ENCODE measurements at places on chromosomes 5 and 9.

DNA sequence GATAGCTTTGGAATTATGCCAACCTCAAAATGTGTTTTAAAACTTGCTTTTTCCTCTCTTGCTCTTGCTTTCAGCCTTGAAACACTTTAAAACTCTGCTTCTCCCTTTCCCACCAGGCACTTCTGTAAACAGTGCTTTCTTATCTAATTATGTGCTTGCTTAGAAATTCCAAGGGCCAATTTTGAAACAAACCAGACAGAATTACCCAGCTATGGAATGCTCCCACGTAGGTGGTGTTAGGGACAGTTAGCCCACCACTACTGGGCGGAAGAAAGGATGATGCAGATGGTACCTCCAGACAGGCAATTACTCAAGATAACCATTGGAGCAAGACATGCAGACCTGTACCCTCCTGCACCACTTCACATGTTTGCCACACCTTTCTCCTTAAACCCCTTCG is 523.0 kb upstream of the PTPRD start:
- DNase-seq: no peak

- no peak for DNase-seq
These were observed 645.2 kb upstream of the PTPRD start for GRCh38 chr9:11257992-11258391.

DNA sequence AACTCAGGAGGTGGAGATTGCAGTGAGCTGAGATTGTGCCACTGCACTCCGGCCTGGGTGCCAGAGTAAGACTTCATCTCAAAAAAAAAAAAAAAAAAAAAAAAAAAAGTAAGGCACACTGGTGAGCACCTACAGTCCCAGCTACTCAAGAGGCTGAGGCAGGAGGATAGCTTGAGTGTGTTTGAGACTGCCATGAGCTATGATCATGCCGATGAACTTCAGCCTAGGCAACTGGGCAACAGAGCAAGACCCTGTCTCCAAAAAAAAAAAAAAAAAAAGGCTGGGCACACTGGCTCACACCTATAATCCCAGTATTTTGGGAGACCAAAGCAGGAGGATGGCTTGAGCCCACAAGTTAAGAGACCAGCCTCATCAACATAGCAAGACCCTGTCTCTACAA is 20.3 kb downstream of the UIMC1 start:
- no peak for DNase-seq

- no peak for DNase-seq
These were observed 160.5 kb upstream of the CDH10 start for GRCh38 chr5:24805230-24805629.

GRCh38 chr5:88384886-88385285 is 116.2 kb upstream of the TMEM161B start:
- no peak for DNase-seq

DNA sequence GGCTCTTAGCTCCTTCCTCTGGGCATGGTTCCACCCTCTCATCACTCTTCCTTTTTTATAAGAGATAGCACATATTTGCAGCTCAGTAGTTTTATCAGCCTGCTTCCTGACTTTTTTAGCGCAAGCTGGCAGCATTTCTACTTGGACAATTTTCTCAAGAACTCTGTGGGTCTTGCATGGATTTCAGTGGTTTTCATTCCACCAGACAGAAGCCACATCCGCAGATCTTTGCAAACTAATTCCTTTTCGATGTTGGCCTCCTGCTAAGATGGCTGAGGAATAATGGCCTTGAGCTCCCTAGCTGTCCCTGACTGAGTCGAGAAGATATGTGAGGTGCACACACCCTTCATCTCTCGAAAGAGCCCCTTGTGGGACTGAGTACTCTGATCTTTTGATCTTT is 49.5 kb downstream of the GALNT12 start:
- no peak for DNase-seq

Measured in fibroblast of the conjunctiva (primary cell).